Left renal cortex interstitium (tissue), 4 donors: ENCODE measurements at places on chromosomes 7 and 10. TPM values are rescaled to one million over a fixed set of nuclear protein-coding genes. Genes with fewer than 3 reads are reported as not detected.

The CPVL gene
- polyA plus RNA-seq: 61.0 TPM

The INSYN2A gene
- polyA plus RNA-seq: 6.9 TPM

The STEAP1 gene
- 15.3 TPM for polyA plus RNA-seq

The PON1 gene
- 1.4 TPM for polyA plus RNA-seq

The PPP1R9A gene
- 26.2 TPM for polyA plus RNA-seq

- DNase-seq: no peak
Measured at GRCh38 chr10:26969145-26969926, 108.6 kb upstream of the ABI1 start.

GRCh38 chr7:144818511-144818910, 17.3 kb downstream of the TPK1 start:
- DNase-seq: no peak

DNA sequence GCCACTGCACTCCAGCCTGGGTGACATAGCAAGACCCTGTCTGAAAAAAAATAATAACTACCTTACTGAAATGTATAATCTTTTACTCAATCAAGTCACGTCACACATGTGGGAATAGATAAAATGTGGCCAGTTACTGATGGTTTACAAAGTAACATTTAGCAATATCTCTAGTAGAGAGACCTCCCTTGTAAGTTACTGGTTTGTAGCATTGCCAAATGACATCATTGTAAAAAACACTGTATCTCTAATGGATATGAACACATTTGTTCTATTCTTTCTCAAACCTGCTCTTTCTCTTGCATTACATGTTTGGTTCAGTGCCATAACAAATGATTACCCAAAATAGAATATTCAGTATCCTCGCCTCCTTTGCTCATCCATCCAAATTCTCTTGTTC, 18.8 kb downstream of the TET1 start:
- no peak for DNase-seq

DNA sequence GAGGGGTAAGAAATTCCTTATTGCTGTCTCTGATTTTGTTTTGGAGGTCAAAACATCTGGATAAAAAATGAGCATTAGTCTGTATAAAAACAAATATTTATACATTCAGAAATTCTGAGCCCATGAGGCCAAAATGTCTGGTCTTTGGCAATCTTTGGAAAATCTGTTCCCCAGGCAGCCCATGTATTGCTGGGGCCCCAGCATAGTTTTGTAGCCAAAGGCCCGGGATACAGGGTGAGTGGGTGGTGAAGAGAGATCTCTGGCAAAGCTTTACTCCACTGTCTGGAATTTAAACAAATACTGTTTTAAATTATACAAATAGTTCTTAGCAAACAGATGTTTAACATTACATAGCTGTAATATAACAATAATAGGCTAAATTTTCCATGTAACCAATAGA, 134.7 kb upstream of the GALNT17 start:
- DNase-seq: no peak

DNA sequence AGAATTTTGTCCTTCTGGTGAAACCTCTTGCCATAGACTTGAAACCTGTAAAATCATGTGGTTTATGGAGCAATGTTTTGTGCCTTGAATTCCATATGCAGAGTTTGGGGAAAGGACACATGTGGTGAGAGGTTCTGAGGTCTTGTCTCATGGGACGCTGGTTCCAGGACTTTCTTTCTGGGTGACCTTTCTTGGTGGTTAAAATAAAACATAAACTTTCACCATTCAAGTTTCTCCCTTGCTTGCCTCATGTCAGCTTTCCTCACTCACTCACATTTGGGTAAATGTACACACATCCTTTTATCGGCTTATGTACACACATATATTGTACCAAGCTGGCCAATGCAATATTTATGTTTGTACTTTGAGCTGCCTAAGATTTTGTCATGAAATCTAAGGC, 144.9 kb upstream of the CELF2 start:
- DNase-seq: no peak

GRCh38 chr7:36297364-36298009, 92.2 kb upstream of the ANLN start:
- no peak for DNase-seq

DNA sequence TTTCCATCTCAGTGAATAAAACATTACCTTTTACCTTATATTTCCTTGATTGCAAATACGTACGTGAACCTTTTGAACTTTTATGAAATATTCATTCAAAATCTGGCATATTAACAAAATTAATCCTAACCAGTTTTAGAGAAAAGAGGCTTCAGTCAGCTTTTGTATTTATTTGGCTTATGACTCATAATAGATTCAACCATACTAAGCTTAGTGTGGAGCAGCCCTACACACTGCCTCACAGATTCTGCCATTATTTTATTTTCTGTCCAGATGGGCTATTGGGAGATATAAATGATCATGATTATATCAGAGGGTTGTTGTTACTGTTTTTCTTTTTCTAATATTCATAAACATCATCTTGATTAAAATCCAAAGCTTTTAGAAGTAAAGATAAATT, 325.5 kb downstream of the GPR37 start:
- DNase-seq: no peak
